Bone marrow (tissue), 2 donors: ENCODE measurements at places on chromosomes 11 and 22.

DNA sequence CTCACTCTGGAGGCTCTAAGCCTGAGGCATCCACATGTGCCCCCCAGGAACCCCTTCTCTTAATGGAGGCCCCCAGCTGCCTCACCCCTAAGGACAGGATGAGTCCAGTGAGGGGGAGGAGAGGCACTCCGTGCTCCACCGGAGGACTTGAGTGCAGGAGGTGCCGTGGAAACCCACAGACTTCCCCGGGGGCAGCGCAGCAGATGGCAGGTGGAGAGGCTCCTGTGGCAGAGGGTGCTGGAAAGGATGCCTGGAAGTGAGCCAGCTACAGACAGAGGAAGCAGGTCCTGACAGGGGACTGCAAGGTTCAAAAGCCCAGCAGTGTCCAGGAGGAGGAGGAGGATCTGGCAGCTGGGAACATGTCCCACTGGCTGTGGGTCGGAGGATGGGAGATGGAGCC lies 1384.0 kb downstream of the TBC1D22A start:
- DNase-seq, result no peak

DNA sequence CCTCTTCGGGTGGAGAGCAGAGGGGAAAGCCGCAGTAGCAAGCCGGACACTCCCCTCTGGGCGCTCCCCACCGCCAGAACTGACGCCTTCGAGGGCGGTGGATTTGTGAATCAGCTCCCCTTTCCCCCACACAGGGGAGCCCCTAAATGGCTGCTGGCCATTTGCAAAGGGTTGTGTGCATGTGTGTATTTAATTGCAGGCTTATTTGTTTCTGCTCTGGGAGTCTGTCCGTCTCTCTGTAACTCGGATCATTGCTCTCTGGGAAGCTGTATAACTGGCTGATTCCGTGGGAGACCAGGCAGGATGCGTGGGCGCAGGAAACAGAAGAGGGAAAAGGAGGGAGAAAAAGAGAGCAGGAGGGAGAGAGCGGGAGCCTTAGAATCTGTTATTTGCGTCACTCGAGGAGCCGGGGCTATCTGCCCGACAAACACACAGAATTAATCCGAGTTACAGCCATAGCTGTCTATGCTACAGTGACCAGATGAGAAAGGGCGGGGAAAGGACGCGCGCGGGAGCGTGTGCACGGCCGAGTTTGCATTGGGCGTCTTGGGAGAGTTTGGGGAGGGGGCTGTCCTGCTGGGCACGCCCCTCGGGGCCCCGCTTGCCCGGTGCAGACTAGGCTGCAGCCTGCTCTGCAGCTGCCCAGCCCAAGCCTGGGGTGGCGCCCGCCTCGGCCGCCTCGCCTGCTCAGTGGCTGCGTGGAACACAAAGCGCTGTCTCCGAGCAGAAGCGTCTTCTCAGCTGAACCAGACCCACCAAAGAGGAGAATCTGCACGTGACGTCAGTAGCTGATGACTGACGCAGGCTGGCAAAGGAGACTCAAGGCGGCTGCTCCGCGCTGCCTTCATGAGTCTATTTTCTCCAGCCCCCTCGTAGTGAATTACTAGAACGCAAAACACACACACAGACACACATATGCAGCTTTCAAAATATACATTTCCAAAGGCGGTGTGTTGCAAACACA lies 105.3 kb upstream of the HSD17B12 start:
- DNase-seq, result no peak

GRCh38 chr11:110947096-110947495 lies 234.9 kb upstream of the ARHGAP20 start:
- DNase-seq, result no peak

GRCh38 chr11:126484266-126484665 lies 128.8 kb downstream of the ST3GAL4 start:
- DNase-seq, result no peak

GRCh38 chr11:111296196-111296595 lies 2.1 kb upstream of the POU2AF3 start:
- no peak for DNase-seq

DNA sequence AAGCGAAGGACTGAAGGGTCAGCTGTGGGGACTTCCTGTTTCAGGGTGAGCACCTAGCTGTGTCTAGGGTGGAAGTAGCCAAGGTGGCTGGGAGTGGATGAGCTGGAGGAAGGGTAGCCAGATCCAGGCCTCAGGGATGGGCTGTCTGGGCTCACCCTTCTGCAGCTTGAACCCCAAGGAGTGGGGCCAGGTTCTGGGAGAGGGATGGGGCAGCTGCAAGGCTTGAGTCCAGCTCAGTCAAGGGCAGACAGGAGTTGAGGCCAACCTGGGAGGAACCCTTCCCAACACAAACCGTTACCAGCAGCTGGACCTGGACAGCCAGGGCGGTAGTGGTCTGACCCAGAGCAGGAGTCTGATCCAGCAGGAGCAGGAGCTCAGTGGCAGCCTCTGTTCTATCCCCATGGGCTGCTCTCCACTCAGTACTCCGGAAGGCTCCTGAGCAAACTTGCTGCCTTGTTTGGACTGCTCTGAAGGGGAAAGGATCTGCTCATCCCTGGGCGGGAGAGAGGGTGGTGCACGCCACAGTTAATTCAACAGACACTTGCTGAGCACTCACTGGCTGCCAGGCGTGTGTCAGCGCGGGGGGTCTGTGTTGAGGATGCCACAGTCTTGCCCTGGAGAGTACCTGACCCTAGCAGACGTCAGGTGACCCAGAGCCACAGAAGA lies 53.8 kb upstream of the THY1 start:
- DNase-seq, result no peak

- peak; percentile 14 for DNase-seq
Measured at GRCh38 chr11:44067266-44067665, 1.2 kb downstream of the ACCS start.

- no peak for DNase-seq
Measured at GRCh38 chr11:96752221-96752620, 362.4 kb downstream of the JRKL start.

DNA sequence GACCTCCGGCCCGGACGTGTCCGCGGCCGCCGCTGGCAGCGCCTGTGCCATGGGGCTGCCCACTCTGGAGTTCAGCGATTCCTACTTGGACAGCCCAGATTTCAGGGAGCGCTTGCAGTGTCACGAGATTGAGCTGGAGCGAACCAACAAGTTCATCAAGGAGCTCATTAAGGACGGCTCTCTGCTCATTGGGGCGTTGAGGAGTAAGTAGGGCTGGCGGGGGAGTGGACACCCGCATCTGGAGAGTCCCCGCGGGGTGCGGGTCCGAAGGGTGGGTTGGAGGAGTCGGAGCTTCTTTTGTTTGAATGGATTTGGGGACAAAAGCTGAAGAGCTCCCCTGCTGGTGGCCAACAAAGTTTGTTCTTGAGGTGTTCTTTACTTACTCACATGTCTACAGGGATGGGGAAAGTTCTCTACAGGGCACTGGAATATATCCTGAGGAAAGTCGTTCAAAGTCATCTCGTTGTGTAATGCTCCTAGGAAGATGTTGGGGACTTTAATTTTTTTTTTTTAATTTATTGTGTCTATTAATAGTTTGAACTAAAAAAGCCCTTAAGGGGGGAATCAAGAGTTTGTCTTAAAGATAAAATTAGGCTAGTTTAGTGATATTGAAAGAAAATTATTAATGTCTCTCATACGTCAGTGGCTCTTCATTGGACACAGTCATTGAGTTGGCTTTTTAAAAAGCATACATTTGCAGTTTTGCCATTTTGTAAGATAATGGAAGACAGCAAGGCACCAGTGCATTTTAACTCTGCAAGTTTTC lies 725 bp downstream of the ARHGAP42 start:
- no peak for DNase-seq

- no peak for DNase-seq
Measured at GRCh38 chr11:35158701-35159510, 19.9 kb downstream of the CD44 start.

DNA sequence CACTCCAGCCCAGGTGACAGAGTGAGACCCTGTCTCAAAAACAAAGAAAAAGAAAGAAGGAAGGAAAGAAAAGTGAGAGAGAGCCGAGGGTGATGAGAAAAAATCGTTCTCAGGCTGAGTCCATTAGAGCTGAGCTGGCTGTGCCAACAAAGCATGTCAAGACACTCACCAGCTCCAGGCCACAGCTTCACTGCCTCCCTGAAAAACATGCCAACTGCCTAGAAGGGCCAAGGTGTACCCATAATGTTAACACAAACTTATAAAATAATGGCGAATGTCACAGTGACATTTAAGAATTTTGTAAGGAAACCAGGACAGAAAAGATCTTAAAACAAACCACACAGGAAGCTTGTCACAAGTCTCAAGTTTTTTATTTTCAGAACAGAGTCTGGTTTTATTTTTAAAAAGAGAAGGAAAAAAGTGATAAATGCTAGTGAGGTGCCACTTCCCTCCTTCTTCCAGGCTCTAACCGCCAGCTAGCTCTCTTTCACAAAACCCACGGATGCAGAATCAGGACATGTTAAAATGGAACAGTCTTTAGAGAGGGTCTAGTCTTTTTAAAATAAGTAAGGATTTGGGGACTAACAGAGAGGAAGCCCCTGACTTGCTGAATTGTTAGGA lies 5.1 kb downstream of the TMEM121B start:
- DNase-seq, result no peak

DNA sequence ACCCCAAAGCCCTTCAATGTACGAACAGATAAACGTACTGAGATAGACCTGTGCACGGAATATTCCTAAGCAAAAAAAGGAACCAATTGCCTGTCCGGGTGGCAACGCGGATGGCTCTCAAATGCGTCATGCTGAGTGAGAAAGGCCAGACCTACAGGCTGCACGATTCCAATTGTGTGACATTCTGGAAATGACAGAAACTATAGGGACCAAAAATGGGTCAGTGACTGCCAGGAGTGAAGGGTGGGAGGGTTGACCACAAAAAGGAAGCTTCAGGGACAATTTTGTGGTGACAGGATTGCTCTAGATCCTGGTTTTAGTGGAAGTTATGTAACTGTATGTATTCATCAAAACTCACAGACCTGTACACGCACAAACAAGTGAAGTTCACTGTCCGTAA lies 24.0 kb upstream of the SYT8 start:
- DNase-seq, result no peak

- no peak for DNase-seq
Measured at GRCh38 chr11:46696212-46696558, 4.2 kb downstream of the ARHGAP1 start.

DNA sequence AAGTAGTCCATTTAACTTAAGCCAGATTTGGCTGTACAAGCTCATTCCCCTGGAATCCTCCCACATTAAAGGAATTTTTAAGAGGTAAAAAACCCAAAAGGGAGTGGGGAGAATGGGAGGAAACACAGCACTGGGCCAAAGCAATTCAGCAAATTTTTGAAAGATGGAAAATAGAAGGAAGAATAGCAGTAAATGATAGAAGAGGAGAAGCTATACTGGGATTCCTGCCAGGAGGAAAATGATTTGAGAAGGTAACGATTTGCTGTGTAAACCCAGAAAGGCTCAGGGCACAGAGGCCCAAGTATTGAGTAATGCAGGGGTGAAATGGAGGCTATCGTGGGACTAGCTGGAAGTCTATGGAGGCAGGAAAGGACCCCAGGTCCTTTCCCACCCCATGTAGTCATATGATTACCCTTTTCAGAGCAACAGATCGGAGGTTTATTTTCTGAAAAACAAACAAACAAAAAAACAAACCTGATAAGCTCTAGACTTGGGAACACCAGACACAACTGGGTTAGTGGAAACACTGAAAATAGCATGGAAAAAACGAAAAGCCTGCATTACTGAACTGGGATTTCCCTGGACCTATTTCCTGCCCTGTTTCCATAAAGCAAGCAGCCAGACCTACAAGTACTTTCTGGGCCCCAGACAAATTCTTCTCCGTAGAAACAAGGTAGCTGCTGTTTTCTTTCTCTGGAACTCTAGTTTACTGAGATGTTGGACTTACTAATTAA lies 140.0 kb downstream of the SWAP70 start:
- DNase-seq, result no peak

- no peak for DNase-seq
Measured at GRCh38 chr11:133948711-133949110, 8.1 kb downstream of the IGSF9B start.

GRCh38 chr11:62433141-62433903 lies 14.5 kb downstream of the SCGB1A1 start:
- no peak for DNase-seq

GRCh38 chr22:31776231-31776630 lies 22.4 kb downstream of the DEPDC5 start:
- no peak for DNase-seq

GRCh38 chr11:57649826-57650738 lies at the start of gene YPEL4:
Gene YPEL4, minus strand, starts transcription at chr11:57649912. Its CDS starts 2,805 bp downstream, at chr11:57647107.
- peak; percentile 81 for DNase-seq

GRCh38 chr11:128843198-128843785 lies 23.8 kb downstream of the KCNJ1 start:
- DNase-seq, result no peak

DNA sequence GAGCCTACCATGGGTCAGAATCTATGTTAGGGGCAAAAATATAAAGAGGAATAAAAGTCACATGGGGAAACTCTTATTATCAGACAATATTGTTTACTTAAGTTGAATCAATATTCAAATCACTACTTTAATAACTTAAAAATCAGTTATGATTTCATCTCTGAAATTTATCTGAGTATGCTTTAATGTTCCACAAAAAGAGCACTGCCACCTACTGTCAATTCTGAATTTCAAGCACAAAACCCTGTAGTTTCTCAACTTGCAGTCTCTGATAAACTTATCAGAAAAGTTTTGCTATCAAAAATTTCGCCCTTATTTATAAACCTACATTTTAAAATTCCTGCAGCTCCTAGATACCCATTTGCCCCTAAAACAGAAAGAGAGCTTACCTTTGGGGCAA lies 47.3 kb downstream of the RDX start:
- DNase-seq, result no peak

- DNase-seq, result no peak
Measured at GRCh38 chr11:110121204-110121603, 28.0 kb downstream of the ZC3H12C start.

DNA sequence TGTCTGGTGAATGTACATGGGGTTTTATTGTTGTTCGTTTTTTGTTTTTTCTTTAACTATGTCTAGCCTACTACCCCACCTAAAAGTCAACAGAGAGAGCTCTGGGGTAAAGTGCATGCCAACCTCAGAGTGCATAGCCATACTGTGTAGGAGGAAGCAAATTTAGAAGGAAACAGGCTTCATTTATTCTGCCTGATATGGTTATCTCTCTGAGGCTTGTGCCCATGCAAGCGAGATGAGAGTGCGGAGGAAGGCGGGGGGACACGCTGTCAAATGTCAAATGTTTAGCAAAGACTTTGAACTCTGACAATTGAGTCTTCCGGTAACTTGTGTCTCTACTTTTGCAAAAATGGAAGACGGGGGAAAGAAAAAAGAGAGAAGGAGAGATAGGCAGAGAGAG lies 295.5 kb downstream of the ETS1 start:
- DNase-seq, result peak; percentile 79

- no peak for DNase-seq
Measured at GRCh38 chr22:29887358-29887757, 4.4 kb downstream of the MTMR3 start.

GRCh38 chr11:69839516-69839915 lies 20.3 kb upstream of the FGF3 start:
- DNase-seq, result no peak
